CD4-positive, alpha-beta T cell treated with Interleukin-15 for 4 hours (primary cell): ENCODE measurements at places on chromosomes 1 and 21.

DNA sequence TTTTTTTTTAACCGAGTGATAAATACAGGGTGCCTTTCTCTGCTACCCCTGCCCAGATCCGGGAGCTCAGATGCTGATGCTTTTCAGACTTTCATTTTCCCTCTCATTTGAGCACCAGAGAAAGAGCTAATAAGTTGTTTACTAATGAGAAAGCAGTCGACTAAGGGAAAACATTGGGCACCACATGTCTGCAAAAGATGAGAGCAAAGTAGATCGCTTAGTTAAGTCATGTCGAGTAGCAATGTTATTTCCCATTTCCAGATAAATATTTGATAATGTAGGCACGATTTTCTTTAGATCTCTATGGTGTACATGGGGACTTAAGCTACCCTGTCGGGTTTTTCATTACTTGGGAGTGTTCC, 1.2 kb downstream of the PKN2 start:
- DNase-seq = no peak

DNA sequence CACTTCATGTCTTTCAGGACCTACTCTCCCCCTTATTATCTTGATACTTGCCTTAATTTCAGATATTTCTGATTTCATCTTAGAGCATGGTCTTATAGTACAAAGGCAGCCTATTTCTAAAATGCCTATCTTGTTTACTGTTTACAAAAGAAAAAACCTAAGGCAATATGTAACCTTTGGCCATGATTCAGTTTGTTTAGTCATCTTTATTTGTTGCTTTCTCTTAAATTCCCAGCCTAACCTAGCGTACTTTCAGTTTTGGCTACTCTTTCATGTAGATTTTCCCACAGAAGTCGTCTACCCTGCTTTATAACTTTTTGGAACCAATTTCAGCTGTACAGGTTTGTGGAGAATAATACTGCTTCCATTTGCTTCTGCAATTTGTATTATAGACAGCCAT, 81.8 kb downstream of the KIF1B start:
- DNase-seq = no peak

DNA sequence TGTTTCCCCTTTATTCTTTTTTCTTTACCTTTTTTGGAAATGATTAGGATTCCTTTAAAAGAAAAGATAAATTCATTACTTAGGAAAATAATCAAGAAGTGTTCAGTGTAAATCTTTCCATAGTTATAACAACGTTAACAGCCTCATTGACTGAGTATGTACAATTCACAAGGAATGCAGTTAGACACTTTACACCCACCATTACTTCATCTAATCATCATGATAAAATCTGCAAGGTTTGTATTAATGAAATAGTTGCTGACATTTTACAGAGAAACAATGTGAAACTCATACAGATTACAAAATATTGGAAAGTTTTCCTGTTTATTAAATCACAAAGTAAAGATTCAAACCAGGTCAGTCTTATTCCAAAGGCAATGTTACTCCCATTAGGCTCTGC, 59.3 kb upstream of the NEGR1 start:
- DNase-seq = no peak

GRCh38 chr1:233513431-233513830, 100.5 kb upstream of the KCNK1 start:
- no peak for DNase-seq

DNA sequence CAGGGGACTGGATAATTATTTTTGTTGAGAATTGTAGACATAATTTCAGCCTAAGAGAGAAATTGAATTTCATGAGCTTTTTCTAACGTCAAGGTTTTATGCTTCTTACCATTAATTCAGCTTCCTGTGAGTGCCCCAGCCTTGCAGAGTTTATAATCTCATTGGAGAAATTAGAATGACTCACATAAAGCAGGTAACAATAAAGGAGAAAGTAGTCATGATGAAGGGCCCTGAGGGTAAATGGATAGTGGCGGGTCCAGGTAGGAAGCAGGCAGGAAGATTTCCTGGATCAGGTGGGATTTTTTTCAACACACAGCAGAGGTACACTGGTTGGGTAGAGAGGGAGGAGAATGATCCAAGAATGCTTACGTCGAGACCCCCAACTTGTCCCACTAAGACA, 311.4 kb downstream of the BARHL2 start:
- DNase-seq = no peak

DNA sequence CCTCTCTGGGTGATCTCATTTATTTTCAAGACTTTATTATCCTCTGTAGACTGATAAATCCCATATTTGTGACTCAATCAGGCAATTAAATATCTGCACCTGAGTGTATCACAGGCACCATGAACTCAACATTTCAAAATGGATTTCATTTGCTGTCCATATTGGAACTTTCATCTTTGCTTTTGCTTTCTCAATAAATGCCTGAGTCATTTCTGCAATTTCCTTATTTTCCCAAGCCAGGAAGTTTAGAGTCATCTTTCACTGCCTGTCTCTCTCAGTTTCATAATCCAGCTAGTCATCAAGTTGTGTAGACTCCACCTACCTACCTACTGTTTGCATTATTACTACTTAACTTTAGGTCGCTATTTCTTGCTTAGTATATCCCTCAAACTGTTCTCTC, 540.9 kb downstream of the LMO4 start:
- no peak for DNase-seq

GRCh38 chr1:205547936-205548827, 43.7 kb downstream of the CDK18 start:
- DNase-seq = no peak

GRCh38 chr1:109399326-109399957, 1.7 kb upstream of the SORT1 start:
- peak; percentile 69 for DNase-seq

- no peak for DNase-seq
These were observed 59.5 kb downstream of the PTGS2 start for GRCh38 chr1:186620566-186621350.

DNA sequence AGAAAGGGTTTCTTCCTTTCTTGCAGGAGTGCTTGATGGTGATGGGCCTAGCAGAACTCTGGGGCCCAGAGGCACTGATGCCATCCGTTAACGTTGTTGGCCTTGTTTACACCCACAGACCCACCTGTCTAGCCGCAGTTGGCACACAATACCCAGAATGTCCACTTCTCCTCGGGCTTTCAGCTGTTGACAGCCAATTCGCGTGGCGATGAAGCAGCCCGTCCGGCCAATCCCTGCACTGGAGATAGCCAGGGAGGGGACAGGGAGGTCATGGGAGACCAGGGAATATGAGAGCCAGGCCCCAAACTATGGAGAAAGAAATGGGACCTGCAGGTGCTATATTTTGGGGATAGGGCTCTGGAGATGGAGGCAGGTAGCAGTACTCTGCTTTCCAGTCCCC, 5.7 kb upstream of the ARL8A start:
- DNase-seq = no peak

- DNase-seq = no peak
These were observed 449.1 kb upstream of the KAZN start for GRCh38 chr1:14149431-14149830.

DNA sequence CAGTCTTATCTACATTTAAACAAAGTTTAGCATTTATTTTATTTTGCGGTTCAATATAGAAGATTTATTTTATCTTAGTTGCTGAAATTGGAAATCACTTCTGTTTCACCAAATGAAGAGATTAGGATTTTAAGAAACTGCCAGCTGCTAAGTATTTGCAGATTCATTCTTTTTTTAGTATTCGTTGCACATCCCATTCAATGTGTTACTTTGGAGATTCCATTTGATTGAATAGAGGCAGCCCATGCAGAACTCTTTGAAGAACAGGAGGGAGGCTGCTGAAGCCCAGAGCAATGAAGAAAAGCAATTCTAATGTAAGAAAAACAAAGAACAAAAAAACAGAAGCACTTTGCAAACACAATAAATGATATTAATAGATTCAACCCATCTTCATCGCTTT, 38.6 kb upstream of the IL12RB2 start:
- no peak for DNase-seq

DNA sequence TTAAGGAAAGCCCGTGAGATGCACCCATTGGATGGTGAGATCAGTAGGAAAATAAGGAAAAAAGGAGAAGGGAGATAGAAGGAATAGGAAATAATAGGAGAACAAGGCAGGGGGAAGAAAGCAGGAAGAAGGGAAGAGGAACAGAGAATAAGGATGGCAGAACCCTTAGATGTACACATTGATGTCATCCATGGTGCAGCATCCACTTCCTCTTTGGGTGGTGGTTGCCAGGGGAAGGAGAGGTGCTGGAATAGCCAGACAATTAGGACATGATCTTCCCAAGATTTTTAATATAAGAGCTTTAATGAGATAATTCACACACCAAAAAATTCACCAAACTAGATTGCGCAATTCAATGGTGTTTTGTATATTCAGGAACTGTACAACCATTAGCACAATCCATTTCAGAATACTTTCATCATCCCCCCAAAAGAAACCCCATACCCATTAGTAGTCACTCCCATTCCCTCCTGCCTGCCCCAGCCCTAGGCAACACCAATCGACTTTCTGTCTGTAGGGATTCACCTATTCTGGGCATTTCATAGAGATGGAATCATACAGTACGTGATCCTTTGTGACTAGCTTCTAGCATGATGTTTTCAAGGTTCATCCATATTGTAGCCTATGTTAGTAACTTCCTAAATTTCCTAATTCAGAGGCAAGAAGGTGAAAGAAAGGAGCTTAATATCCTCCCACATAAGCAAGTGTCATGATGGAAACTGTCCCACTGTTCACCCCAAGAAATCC, 121.4 kb downstream of the PLXNA2 start:
- DNase-seq = no peak

DNA sequence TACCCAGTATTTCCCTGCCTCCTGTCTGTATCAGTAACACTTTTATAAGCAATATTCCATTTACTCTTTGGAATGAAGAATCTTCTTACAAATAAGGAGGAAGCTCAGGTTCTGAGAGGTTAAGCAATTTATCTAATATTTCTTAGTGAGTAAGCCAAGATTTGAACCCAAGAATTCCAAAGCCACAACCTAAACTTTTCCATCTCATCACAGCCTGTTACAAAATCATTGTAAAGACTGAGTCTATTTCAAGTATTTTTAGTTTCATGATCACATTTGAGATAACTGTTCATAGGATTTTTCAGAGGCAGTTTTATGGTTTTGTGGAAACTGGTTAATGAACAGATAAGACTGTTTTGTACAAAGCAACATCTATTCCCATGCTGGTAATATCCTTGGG, 29.8 kb upstream of the HHAT start:
- no peak for DNase-seq

DNA sequence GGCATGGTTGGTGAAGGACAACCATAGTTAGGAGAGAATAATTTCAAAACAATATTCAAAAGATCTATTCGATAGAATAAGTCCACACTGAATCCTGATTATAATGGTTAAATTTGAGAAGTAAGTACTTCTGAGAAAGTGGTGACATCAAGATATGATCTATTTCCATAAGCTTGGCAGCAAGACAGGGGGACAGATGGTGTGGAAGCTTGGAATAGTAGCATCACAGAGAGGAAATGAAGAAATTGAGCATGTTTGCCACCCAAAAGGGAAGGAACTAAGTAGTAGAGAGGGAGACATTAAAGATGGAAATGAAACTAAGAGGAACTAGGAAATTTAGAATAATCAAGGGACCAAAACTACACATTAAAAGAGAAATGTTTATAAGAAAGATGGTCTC, 94.5 kb downstream of the OLFM3 start:
- DNase-seq = no peak

- DNase-seq = no peak
These were observed 24.1 kb upstream of the THRAP3 start for GRCh38 chr1:36199934-36200741.

- no peak for DNase-seq
These were observed 7.1 kb upstream of the PEF1 start for GRCh38 chr1:31651766-31652165.

GRCh38 chr1:27862671-27863537, 9.4 kb upstream of the THEMIS2 start:
- DNase-seq = no peak

DNA sequence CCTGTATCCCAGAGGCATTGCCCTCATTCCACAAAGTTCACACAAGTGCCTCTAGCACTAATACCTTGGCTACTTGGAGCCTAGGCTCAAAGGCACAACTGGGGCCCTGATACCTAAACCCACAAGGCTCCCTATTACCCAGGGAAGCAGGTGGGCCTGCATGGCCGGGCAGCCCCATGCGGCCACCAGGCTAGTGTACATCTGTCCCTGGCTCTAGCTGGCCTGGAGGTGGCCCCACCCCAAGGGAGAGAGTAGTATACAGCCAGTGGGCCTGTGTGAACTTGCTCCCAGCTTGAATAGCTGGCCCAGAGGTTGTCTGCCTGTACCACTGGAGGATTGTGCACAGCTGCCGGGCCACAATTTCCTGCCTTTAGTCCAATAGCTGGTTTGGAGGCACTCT, 52.2 kb downstream of the USP25 start:
- DNase-seq = no peak

DNA sequence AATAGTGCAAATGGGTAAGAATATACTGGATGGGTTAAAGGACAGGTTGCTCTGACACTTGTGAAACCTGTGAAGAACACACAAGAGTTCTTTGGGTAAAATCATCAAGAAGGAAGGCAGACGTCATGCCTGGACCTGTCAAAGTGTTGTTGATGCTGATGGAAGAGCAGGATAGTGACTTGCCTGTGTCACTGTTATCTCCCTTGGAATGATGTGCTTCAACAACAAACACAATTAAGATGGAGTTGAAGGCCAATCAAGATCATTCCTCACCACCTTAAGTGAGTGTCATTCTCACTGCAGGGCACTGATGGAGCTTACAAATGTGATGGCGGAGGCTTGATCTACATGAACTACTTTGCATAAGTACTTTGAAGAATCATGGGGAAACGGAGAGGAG, 73.2 kb downstream of the LRRN2 start:
- DNase-seq = no peak

DNA sequence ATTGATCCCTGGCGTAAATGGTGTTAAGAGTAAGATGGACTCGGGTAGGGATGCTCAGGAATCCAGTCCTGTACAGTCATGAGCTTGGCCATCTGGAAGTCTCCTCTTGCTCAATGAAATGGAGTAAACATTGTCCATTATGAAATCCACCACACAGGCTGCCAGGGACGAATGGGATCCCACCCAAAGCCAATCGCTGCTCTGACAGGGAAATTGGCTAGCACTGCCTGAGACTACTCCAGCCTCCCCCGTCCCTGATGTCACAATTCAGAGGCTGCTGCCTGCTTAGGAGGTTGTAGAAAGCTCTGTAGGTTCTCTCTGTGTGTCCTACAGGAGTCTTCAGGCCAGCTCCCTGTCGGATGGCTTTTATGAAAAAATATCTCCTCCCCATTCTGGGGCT, at the start of gene HSD11B1:
Gene HSD11B1 (plus strand): TSS at position 263 of the 400 bp plus-strand sequence. CDS start 97 bp downstream, at position 360.
- DNase-seq = no peak

DNA sequence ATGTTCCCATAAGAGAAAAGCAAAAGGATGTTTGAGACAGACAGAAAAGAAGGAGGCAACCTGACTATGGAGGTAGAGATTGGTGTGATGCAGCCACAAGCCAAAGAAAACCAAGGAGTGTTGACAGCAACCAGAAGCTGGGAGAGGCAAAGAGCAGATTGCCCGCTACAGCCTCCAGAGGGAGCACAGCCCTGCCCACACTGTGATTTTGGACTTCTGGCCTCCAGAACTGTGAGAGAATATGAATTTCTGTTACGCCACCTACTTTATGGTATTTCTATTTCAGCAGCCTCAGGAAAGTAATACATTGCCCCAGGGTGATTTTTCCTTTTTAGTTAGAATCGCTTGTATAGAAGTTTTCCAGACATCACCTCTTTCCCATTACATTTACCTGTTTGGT, 28.4 kb downstream of the SLAMF6 start:
- no peak for DNase-seq
